ENCODE measurements at places on chromosomes 5 and 9. TPM values are rescaled to one million over a fixed set of nuclear protein-coding genes. Genes with fewer than 3 reads are reported as not detected.
A peak's percentile ranks its signal among the peaks of the same experiment; 100 is the strongest.

- no peak for DNase-seq
Observed at GRCh38 chr9:268616-269015, 54.0 kb downstream of the DOCK8 start.

DNA sequence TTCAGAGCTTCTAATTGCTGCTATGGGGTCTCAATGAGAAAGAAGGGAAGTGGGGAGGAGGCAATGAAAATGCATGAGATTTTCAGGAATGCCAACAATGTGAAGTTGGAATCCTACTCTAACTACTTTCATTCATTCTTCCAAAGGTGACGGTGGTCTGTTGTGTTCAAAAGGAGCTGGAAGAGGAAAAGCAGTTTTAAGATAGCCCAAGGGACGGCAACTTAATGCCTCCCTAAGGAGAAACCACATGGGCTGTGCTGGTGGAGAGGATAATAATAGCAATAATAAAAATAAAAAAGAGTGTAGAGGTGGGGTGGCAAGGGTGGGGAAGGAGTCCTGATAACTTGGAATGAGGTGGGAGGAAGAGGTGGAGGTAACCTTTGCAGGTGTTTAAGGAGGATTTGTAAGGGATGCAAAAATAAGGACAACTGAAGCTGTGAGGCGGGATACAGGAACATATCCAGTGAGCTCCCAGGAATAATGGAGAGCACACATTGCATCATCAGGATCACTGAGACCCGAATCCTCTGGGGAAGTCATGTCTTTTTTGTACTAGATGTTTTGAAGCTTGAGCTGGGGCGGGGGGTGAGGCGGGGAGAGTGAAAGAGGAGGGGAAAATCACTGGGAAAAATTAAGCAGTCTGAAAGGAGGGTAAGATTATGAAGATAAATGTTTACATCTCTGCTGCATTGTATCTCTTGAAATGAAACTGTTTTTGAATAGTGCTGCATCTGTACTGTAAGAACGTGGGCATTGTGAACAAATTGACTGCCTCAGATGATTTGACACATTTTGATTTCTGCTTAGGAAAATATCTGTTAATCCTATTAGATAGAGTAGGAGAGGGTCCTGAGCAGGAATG lies 120.1 kb upstream of the TMEM161B start:
- no peak for DNase-seq

DNA sequence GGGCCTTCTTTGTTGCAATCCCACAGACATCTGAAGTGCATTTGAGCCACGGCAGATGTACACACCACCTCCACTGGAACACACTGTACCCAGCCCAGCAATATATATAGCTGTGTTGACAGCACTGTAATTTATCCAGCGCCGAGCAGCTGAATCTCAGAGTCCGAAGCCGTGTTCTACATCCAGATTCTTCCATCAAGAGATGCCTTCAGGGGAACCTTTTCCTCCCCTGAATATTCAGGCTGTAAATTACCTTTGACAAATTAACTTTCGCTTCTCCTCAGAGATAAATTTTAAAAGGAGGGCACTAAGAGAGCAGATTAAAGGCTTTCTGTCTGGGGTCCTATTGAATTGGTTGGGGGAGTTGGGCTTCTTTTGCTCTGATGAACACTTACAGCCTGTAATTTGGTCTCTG lies 76.4 kb downstream of the ROR2 start:
- no peak for DNase-seq

DNA sequence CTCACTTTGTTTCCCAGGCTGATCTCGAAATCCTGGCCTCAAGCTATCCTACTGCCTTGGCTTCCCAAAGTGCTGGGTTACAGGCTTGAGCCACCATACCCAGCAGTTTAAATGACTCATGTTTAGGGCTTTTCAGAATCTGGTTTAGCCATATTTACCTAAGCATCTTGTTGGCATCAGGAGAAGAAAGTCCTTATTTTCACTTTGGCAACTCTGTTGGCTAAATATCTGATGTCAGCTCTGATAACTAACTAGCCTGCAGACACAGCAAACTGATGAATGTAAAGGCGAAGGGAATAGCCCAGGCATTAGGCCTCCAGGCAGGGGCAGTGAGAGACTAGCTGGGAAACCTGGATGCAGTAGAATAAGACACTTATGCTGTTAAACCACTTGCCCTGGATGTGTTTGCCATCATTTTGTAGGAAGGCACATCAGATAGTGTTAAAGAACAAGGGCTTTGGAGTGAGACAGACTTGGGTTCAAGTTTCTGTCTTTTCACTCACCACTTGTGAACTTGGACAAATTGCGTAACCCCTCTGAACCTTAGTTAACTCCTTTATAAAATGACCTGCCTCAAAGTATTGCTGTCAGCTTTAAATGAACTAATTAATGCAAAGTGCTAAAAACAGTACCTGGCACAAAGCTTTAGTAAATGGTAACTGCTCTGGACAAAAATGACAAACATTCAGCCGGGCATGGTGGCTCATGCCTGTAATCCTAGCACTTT lies 34.7 kb upstream of the GARNL3 start:
- DNase-seq, result no peak

- no peak for DNase-seq
Observed at GRCh38 chr9:131188976-131189375, 63.6 kb downstream of the NUP214 start.

GRCh38 chr9:112050544-112051475 lies 124.3 kb downstream of the SUSD1 start:
- DNase-seq, result peak; percentile 97

- peak; percentile 72 for DNase-seq
Observed at GRCh38 chr5:174327317-174327864, 281.9 kb downstream of the NSG2 start.

DNA sequence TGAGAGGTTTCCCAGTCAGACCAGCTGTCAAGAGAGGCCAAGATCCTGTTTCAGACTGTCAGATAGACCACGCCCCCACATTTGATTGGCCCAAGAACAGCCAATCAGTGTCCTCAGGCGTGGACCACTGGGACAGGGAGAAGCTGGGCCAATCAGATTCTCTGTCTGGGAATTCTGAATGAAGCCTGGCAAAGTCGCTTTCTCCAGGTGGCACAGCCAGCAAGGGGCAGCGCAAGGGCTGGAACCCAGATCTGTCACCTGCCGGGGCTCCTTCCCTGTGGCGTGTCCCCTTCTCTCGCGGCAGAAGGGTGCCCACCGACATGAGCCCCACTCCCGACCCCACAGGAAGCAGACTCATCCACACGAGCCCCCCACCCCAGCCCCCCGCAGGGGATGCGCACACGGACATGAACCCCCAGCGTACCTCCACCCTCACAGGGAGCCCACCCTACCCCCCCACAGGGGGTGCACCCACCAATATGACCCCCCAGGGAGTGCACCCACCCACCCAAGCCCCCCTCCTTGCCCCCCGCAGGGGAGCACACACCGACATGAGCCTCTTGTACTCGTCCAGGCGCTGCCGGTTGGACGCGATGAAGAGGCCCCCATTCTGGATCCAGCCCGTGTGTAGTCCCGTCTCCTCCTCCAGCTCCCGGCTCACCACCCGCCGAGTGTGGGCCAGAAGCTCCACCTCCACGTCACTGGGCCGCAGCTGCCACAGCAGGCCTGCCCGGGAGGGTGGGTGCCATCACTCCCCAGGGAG lies 6.1 kb downstream of the SARDH start:
- DNase-seq, result peak; percentile 60

DNA sequence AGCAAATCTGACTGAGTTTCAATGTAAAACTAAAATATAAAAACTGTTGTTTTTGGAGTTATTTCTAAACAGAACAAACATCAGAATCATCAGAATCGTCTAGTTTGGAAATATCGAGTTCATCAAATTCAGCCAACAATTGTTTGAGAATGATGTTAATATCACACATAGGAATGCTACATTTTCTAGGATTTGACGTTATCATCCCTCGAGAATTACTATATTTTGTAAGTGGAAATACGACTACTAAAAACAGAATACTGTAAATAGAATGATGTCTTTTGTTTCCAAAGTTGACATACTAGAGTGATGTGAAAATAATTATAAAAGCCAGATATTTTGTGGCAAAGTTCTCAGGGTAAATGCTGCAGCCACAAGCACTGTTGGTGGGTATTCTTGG lies 805.9 kb downstream of the TLE1 start:
- DNase-seq, result no peak

GRCh38 chr9:38017149-38017884 lies 51.7 kb downstream of the SHB start:
- peak; percentile 87 for DNase-seq

GRCh38 chr5:116444373-116445295 lies 130.0 kb downstream of the SEMA6A start:
- no peak for DNase-seq

- no peak for DNase-seq
Observed at GRCh38 chr9:138071731-138072130, 194.1 kb downstream of the CACNA1B start.

DNA sequence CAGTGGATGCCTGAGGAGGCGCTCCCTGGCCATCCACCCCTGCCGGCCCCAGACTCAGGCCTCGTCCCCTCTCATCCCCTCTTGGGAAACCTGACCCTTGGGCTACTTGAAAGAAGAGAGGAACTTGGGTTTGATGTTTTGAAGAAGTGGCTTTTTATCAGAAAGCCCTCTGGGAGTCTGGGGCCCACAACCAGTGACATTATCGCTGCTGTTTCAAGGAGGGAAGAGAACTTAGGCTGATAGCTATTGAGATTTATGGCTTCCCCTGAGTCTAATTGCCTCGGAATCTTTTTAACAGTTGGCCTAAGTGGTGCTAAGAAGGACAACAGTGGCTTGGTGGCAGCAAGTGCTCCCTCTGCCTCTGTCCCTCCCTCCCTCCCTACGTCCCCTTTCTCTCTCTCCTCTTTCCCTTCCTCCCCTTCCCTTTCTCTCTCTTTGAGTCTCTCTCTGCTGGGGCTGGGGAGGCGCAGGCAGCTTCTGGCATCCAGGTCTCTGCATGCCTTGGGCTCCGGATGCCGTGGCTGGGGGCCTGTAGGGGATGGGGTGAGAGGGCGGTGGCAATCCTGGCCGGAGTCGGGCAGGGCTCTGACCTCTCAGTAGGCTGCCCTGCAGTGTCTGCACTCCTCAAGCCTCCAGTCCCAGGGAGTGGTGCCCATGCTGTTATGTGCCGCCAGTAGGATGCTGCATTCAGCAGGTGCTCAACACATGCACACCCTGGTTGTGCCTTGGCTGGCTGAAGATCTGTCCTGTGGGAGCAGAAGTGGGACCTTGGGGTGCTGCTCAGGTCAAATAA lies 49.6 kb upstream of the RXRA start:
- no peak for DNase-seq

GRCh38 chr9:1979741-1980367 lies 35.3 kb upstream of the SMARCA2 start:
- peak; percentile 64 for DNase-seq

DNA sequence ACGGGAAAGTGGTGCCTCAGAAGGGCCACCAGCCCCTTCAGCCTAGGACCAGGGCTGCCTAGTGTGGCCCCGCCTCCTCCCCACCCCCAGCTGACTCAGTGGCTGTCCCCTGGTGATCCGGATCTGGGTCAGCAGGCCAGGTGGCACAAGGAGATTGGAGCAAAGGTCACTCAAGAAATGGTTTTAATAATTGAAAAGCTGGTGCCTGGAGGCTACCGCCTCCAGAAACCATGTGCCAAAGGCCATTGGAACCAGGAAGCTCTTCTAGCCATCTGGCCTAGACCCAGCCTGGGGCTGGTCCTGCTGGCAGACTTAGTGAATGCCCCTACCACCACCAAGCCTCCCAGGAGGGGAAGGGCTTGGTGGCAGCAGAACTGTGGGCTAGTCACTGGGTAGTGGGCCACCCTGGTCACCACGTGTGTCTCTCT lies 1.5 kb downstream of the ST6GALNAC4 start:
- no peak for DNase-seq

- DNase-seq, result peak; percentile 45
Observed at GRCh38 chr5:83726912-83727311, 6.3 kb upstream of the HAPLN1 start.

- DNase-seq, result no peak
Observed at GRCh38 chr5:56632199-56632598, 183.2 kb upstream of the MAP3K1 start.

GRCh38 chr9:13520069-13520468 lies 240.6 kb upstream of the MPDZ start:
- no peak for DNase-seq

DNA sequence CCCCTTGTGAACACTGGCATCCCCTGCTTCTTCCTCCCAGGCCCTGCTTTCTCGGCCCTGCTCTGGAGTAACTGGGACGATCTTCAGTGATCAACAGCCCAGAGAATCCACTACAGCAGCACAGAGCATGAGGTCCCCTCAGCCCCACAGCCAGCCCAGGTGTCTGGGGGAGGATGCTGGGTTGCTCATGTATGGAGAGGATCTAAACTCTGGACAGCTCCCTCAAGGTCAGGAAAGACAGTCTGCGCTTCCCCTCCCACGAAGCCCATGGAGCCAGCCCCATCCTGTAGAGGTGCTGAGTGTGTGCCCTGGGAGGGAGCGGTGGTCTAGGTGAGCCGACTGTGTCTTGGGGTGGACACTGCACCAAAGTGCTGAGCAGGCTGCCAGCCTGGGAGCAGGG lies 190.2 kb downstream of the GABBR2 start:
- DNase-seq, result no peak

C9orf50 gene
- not detected for total RNA-seq

FCN2 gene
- not detected for total RNA-seq

PCDHGA3 gene
- 0.12 TPM for total RNA-seq

PCDHB3 gene
- 0.12 TPM for total RNA-seq

TEX48 gene
- not detected for total RNA-seq

CCDC192 gene
- total RNA-seq, result not detected

CCL27 gene
- total RNA-seq, result not detected

UGT3A1 gene
- not detected for total RNA-seq

CTXN3 gene
- total RNA-seq, result not detected

ZNF618 gene
- total RNA-seq, result 2.7 TPM

SYK gene
- not detected for total RNA-seq

WDR31 gene
- 0.39 TPM for total RNA-seq

KLF4 gene
- 5.0 TPM for total RNA-seq

TMEFF1 gene
- total RNA-seq, result 2.1 TPM

PALM2AKAP2 gene
- 31.7 TPM for total RNA-seq

IL9 gene
- total RNA-seq, result not detected

CTSL gene
- total RNA-seq, result 169 TPM

DAB2 gene
- 19.9 TPM for total RNA-seq

WDR38 gene
- total RNA-seq, result 0.12 TPM

PGM5 gene
- 0.36 TPM for total RNA-seq
